ENCODE measurements at places on chromosomes 3 and 15. TPM values are rescaled to one million over a fixed set of nuclear protein-coding genes. Genes with fewer than 3 reads are reported as not detected.

Gene PKM
- total RNA-seq = 2,310 TPM

Gene SCG5
- total RNA-seq = 24.3 TPM

Gene CTDSPL
- 21.0 TPM for total RNA-seq

Gene SLC25A38
- total RNA-seq = 19.9 TPM

Gene MCTP2
- total RNA-seq = 4.1 TPM

Gene UCN2
- 0.34 TPM for total RNA-seq

Gene GABRR3
- not detected for total RNA-seq

Gene C3orf18
- total RNA-seq = 19.4 TPM
